ENCODE measurements at places on chromosomes 11 and 22.
A peak's percentile ranks its signal among the peaks of the same experiment; 100 is the strongest.

GRCh38 chr11:57815877-57816276 is 54.3 kb downstream of the CTNND1 start:
- DNase-seq: no peak

- DNase-seq: no peak
Observed at GRCh38 chr11:6414874-6415328, 4.0 kb downstream of the APBB1 start.

GRCh38 chr11:82989628-82990404 is 81.9 kb downstream of the RAB30 start:
- no peak for DNase-seq

GRCh38 chr22:29230972-29231875 is 25.5 kb downstream of the EMID1 start:
- DNase-seq: no peak

GRCh38 chr11:8192016-8192895 is 23.4 kb upstream of the RIC3 start:
- peak; percentile 69 for DNase-seq

GRCh38 chr11:8871171-8871775 is 39.7 kb upstream of the AKIP1 start:
- peak; percentile 47 for DNase-seq

DNA sequence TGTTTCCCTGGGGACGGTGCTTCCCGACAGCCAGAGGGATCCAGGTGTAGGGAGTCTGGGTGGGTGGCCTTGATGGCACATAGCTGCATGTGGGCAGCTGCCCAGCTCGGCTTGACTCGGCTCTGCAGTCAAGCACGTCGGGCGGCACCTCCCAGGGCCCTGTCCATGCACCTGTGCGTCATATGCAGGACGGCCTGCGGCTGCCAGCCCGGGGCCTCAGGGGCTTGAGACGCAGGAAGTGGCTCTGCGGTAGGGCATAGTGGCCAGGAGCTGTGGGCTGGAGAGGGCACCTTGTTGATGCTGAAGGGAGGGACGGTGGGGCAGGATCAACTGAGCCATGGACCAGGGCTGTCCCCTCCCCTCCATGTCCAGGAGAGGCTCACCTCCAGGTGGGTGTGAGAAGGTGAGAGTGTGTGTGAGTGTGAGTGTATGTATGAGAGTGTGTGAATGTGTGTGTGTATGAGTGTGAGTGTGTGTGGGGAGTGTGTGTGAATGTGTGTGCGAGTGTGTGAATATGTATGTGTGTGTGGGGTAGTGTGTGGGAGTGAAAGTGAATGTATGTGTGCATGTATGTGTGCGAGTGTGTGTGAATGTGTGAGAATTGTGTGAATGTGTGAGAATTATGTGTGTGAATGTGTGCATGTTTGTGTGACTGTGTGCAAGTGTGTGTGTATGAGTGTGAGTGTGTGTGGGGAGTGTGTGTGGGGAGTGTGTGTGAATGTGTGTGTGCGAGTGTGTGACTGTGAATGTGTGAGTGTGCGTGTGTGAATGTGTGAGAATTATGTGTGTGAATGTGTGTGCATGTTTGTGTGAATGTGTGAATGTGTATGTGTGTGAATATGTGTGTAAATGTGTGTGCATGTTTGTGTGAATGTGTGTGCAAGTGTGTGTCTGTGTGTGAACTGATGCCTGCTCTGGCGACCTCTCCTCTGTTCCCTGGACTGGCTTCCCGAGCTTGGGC is 5.7 kb upstream of the SUN2 start:
- no peak for DNase-seq

DNA sequence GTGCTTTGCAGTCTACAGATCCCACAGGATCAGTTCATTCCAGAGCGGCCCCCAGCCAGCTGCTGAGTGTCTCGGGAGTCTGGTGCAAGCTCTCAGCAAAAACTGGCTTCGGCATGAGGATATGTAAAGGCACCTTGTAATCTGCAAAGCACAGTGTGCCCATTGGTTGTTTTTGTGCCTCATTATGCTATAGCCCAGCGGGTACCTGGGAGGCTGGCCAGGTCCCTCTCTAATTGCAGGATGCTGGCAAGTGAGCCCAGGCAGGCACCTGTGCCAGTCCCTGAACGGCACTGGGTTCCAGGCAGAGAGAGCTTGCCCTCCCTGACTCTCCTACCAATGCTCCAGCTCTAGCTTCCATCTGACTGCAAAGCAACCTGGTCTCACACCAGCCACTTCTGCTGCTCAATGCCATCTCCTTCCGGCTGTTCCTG is 128.7 kb downstream of the DSCAML1 start:
- no peak for DNase-seq

DNA sequence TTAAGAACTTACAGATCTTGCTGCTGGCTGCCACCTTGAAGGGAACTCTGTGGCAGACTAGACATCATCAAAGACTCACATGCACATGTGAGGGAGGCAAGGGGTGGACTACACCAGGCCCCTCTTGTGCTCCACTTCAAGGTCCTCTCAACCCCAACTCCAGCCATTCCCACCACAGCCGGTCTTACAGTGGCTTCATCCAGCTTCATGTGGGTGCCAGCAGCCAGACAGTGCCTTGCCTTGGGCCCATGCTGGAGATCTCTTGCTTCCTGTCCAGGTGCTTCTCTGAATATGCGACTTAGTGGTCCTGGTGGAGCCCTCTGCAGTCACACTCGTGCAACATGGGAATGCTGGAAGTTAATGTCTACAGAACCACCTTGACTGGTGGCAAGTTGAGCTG is 44.6 kb upstream of the WNT7B start:
- DNase-seq: no peak

- peak; percentile 19 for DNase-seq
Observed at GRCh38 chr22:19040888-19041703, 81.1 kb downstream of the DGCR2 start.

DNA sequence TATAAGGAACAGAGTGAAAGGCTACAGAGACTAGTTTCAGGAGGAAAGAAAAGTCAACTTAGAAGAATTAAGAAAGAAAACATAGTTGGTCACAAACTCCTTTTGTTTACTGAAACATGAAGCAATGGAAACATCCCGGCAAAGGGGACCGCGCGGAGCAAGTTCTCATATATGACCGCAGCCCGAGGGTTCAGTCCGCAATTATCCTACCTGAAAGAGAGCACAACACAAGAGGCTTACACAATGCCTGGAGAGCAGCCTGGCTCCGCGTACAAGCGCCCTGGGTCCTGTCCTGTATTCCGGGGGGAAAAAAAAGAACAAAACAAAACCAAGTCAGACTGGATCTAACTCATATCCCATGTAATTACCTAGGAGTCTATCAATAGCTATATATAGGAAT is 12.3 kb downstream of the RBM4B start:
- DNase-seq: no peak

GRCh38 chr22:47613606-47614350 is 851.3 kb downstream of the TBC1D22A start:
- DNase-seq: no peak

DNA sequence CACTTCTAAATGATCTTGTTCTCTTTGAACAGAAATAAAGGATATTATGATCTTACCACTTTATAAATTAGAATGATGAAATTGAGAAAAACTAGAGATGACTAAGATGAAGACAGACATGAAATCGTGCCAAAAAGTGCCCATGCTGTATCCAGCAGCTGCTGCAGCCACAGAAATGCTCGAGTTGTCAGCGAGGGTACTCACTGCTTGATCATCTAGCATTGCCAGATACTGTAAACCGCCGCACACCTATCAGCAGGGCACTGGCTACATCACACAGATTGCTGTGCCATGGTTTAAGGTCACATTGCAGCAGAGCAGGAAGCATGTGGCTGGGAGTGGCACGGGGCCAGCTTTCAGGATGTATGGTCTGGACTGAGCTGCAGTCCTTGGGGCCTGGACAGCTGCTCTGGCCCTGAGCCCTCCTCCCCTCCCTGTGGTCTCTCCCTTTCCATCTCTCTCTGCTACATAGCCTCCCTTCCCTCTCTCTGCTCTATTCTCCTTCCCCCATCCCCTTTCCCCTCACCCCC is 51.0 kb upstream of the SEPTIN5 start:
- peak; percentile 66 for DNase-seq

GRCh38 chr22:44758344-44758973 is 6.1 kb downstream of the ARHGAP8 start:
- no peak for DNase-seq

- DNase-seq: no peak
Observed at GRCh38 chr11:57392066-57392762, 1.8 kb upstream of the PRG2 start.

- no peak for DNase-seq
Observed at GRCh38 chr11:1116666-1117390, 40.9 kb upstream of the MUC5AC start.

DNA sequence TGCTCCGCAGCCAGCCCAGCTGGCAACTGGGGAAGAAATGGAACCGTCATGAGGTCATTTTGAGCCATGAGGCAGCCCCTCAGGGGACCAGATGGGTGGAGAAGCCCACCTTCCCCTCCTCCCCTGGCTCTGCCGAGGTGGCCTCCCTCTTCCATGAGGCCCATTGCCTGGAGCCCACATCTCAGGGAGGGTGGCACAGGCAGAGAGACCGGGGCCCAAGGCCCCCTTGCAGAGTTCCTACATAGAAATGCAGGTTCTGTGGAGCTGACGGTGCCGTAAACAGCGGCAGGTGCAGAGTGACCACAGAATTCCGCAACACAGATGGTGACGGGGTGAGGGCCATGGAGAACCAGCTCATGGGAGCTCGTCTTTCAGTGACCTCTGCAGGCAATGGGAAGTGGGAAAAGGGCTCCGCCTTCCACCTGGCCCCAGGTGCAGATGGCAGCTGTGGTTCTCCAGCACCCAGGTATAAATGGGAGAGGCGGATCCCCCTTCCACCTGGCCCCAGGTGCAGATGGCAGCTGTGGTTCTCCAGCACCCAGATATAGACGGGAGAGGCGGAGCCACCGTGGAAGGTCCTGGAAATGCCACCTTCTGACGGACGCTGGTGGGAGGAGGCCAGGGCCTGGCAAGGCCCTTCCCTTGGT is 765.4 kb downstream of the BRD1 start:
- DNase-seq: no peak

- no peak for DNase-seq
Observed at GRCh38 chr11:20031155-20032001, 128.9 kb downstream of the DBX1 start.

- DNase-seq: no peak
Observed at GRCh38 chr11:131537748-131538147, 167.3 kb downstream of the NTM start.

DNA sequence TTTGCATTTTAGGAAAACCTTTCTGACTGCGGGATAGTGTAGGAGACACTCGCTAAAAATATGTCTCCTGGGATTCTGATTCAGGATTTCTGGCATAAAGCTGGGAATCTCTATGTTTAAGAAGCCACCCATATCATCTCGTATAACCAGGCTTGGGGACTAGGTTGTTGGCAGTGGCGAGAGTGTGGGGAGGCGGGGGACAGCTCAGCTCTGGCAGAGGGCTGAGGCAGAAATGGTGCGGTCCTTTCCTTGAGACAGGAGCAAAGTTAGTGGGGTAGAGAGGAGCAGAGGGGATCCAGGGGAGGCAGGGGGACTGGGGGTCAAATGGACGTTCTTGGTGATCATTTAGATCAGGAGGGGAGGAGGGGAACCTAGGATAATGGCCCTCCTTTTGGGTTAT is 74.3 kb downstream of the TEAD1 start:
- no peak for DNase-seq

DNA sequence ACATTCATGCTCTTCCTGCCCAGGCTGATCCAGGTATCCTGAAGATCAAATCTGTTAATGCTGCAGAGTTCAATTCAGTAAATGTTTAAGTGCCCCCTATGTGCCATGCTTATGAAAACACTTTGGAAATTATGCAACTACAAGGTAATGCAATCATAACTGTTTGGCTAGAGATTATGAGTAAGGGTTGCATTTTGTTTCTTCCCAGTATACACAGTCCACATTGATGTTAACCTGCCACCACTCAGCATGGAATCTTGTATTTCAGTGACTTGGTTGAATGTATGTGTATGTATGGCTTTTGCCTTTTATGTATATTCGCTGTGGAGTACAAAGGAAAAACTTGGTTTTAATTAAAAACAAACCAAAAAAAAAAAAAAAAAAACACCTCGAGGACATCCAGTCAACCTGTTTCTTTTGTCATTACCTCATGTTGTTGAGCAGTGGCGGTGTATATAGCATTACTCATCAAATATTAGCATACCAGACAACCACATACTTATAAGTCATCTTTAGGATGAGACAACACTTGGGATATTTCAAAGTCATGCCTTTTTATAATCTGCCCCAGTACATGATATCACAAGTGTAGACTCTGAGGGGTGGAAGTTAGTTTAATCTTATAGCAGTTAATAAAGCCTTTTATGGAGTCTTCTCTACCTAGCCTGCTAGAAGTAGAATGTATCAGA is 86.1 kb upstream of the HORMAD2 start:
- no peak for DNase-seq

- no peak for DNase-seq
Observed at GRCh38 chr11:43459246-43459645, 100.5 kb downstream of the TTC17 start.

DNA sequence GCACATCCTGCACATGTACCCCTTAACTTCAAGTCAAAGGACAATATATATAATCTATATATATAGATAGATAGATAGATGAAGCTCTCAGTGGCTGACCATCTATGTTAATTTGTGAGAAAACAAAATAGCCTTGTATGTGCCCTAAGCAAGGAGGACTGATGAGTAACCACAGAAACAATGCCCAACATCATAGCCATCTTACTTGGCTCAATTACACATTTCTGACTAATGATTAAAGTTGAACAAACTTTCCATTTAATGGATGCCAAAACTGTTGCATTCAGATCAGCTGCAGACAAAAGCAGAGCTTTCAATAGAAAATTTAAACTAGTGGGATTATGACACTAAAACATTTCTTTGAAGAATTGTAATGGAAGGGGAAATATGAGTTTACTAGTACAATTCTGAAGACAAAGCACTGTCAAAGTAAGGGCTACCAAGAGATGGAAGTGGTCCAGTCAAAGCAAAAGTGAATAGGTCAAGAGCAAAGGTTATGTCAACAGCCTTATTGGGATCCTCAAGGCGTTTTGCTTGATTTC is 1188.2 kb upstream of the RAG2 start:
- no peak for DNase-seq

DNA sequence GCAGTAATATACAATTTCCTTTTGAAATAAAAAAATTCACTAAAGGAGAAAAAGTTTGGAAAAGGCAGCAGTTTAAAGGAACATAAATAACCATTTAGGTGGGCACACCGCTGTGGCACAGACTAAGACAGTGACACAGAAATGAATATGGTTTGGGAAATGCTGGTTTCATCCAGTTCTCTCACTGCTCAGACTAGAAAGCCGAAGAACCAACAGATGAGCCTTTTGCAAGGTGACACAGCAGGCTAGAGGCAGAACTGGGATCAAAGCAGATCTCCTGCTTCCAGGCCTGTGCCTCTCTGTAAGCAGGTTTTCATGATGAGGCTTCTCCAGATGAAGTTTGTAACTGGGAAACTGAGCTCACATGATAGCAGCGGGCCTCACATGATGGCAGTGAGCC is 380.0 kb upstream of the NARS2 start:
- DNase-seq: no peak

- DNase-seq: no peak
Observed at GRCh38 chr11:11738370-11738769, 103.4 kb upstream of the USP47 start.

DNA sequence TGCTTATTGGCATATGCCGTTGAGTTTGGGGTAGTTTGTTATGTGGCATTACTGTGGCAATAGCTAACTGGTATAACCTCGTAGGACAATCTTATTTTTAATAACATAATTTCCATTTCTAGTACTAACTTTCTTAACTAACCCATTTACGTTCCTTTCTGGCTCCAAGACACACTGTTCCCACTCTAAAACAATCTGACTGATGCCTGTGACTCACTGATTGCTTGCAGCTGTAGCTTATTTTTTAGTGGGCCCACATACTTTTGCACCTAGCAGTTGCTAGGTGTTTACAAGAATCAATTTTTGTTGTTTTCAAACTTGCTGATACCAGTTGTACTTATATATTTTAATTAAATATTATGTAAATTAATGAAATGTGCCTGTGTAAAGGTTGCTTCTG is 52.2 kb downstream of the FAT3 start:
- no peak for DNase-seq

All from mucosa of descending colon (tissue), 3 donors.